NCI-H2081 (cell line): ENCODE measurements at places on chromosomes 7 and 10.
A peak's percentile ranks its signal among the peaks of the same experiment; 100 is the strongest.

DNA sequence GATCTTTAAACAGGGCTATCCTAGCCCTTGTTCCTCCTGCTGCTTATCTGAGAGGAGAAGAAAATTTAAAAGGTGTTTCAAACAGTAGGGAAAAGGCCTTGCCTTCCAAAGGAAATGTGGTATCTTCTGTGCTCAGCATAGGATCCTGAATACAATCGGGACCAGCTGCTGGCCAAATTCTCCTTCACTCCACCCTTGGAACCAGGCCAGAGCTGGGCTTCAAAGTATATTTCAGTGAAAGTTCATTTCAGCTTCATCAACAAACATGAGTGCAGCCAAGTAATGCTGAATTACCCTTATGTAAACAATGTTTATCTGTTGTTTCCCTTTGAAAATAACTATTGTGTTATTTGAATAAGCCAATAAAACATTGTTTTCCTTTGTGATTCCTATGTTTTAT, 146.5 kb upstream of the MEOX2 start:
- DNase-seq, result peak; percentile 57

DNA sequence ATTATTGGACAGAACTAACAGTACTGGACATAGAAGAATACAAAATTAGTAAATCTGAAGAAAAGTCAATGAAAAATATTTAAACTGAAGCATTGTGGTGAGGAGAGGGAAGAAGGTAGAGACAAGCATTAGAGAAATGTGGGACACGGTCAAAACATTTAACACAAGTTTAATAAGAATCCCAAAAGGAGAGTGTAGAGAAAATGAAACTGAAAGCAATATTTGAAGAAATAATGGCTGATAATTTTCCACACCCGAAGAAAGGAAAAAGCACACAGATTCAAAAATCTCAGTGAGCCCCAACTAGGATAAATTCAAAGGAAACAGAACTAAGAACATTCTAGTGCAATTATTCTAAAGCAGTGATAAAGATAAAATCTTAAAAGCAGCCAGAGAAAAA, 126.4 kb upstream of the LRRTM3 start:
- no peak for DNase-seq

GRCh38 chr10:86944907-86945306, 12.5 kb downstream of the MMRN2 start:
- DNase-seq, result no peak

GRCh38 chr7:30826181-30826580, 55.0 kb downstream of the MINDY4 start:
- DNase-seq, result no peak

GRCh38 chr7:134504660-134505164, 22.7 kb upstream of the AKR1B10 start:
- DNase-seq, result no peak

GRCh38 chr7:26099236-26099635, 52.8 kb upstream of the NFE2L3 start:
- no peak for DNase-seq

- peak; percentile 86 for DNase-seq
Measured at GRCh38 chr10:86755740-86756510, 494 bp upstream of the BMPR1A start.

DNA sequence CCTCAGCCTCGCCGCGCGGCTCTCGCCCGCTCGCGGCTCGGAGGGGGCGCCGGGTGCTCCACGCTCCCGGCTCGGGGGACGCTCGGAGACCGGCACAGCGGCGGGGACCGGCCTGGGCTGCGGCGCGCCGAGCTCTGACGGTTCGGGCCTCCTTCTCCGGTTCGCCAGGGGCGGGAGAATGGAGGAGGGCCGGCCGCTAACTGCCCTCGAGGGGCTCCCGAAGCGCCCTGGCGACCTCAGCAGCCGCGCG, 232 bp upstream of the GRID1 start:
- no peak for DNase-seq

GRCh38 chr10:22723783-22724182, 9.4 kb upstream of the PIP4K2A start:
- no peak for DNase-seq

GRCh38 chr10:132456881-132457280, 59.9 kb downstream of the PWWP2B start:
- DNase-seq, result no peak

GRCh38 chr10:97737770-97738265, 890 bp downstream of the ZFYVE27 start:
- DNase-seq, result no peak

- no peak for DNase-seq
Measured at GRCh38 chr7:28754027-28754426, 204.1 kb downstream of the TRIL start.

- no peak for DNase-seq
Measured at GRCh38 chr7:169276-170172, 22.8 kb upstream of the FAM20C start.

GRCh38 chr10:86849181-86849894, 92.9 kb downstream of the BMPR1A start:
- no peak for DNase-seq

- no peak for DNase-seq
Measured at GRCh38 chr7:44629829-44630522, 23.5 kb downstream of the OGDH start.
